Stimulated activated CD4-positive, alpha-beta T cell treated with anti-CD3 and anti-CD28 coated beads, Interleukin-1b, Interleukin-23, amount 100 ng/mL, for 1 hour (primary cell): ENCODE measurements at places on chromosomes 5 and 9.

GRCh38 chr5:172469697-172470096 lies 15.4 kb upstream of the SH3PXD2B start:
- DNase-seq, result no peak

- no peak for DNase-seq
These were observed 220.0 kb downstream of the PBX3 start for GRCh38 chr9:125966959-125967711.

- no peak for DNase-seq
These were observed 228.4 kb upstream of the PPP1R2B start for GRCh38 chr5:156621719-156622118.

- no peak for DNase-seq
These were observed 1829.6 kb upstream of the NUDT12 start for GRCh38 chr5:105392122-105392709.

DNA sequence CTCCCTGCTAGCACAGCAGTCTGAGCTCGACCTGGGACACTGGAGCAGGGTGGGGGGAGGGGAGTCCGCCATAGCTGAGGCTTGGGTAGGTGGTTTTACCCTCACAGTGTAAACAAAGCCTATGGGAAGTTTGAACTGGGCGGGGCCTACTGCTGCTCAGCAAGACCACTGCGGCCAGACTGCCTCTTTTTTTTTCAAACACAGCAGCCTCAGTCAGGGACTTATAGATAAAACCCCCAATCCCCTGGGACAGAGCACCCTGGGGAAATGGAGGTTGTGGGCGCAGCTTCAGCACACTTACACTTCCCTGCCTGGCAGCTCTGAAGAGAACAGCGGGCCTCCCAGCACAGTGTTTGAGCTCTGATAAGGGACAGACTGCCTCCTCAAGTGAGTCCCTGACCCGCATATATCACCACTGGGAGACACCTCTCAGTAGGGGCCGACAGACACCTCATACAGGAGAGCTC lies 151.1 kb upstream of the APC start:
- DNase-seq, result no peak

- no peak for DNase-seq
These were observed 228.8 kb downstream of the SMARCA2 start for GRCh38 chr9:2243666-2244555.

GRCh38 chr9:104556830-104557634 lies 11.9 kb upstream of the OR13C8 start:
- no peak for DNase-seq

- no peak for DNase-seq
These were observed 325.0 kb downstream of the ARRDC3 start for GRCh38 chr5:91058155-91058554.

GRCh38 chr9:88184976-88185375 lies 46.7 kb upstream of the SPATA31C2 start:
- no peak for DNase-seq

DNA sequence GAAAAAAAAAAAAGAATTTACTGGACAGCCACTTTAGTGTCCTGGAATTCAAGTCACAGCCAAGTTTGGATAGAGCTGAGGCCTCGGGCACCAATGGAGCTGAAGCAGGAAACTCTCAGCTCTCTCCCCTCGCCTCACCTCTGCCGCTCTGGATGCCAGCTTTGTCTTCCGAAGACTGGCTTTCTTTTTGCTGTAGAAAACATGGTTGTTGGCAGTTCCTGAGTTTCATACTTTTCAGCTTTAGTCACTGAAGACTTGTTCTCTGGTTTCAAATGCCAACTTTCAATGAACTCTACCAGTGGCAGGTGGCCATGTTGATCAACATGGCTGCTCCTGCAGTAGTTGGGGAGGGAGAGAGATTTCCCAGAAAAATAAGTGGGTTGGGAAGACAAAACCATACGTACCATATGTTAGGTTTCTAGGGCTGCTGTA lies 142.2 kb downstream of the SNX18 start:
- no peak for DNase-seq

DNA sequence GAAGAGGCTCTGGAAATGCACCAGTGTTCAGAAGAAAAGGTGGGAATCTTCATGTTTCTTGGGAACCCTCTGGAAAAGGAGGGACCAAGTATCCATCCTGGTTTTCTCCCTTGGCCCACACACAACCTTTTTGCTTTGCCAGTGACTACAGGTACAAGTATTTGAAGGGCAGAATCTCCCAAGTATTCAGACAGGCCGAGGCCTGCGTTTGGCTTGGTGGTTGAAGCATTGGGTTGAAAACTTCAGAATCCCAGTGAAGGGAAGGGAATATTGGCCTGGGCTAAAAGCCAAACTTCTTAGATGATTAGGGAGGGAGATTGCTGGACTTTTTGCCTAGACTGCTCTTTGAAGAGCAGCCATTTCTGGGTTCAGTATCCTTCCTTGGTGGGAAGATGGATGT lies 71.9 kb downstream of the UBAP1 start:
- no peak for DNase-seq

- DNase-seq, result peak; percentile 21
These were observed 665 bp downstream of the RASA1 start for GRCh38 chr5:87268126-87268969.

- no peak for DNase-seq
These were observed 30.3 kb downstream of the ADCY2 start for GRCh38 chr5:7426284-7426683.

GRCh38 chr5:9251379-9251980 lies 294.4 kb downstream of the SEMA5A start:
- DNase-seq, result no peak

DNA sequence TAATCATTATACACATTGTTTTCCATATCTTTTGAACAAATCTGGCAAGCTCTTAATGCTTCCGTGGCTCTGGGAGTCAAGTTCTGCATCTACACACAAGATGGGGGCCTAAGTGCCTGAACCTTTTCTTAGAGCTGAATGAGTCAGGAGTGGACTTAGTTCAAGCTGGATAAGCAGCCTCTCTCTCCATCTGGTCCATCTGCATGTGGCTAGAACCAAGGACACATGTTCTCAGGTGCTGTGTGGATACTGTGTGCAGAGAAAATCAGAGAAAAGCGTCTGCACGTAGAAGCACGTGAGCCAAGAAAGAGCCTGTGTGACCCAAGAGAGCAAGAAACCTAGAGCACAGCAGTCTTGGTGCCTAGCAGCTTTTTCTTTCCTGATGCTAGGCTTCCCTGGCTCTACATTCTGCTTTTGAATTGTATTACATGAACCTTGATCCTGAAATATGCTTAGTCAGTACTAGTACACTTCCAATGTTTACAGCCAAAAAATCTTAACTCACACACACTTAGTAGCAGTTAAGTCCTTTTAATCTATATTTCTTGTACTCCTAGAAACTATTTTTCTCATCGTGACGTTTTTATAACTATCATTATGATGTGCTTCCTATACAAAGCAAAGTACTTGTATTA lies 1798.9 kb downstream of the MAT2B start:
- DNase-seq, result no peak

GRCh38 chr5:145887217-145887616 lies 14.4 kb upstream of the GRXCR2 start:
- DNase-seq, result no peak

DNA sequence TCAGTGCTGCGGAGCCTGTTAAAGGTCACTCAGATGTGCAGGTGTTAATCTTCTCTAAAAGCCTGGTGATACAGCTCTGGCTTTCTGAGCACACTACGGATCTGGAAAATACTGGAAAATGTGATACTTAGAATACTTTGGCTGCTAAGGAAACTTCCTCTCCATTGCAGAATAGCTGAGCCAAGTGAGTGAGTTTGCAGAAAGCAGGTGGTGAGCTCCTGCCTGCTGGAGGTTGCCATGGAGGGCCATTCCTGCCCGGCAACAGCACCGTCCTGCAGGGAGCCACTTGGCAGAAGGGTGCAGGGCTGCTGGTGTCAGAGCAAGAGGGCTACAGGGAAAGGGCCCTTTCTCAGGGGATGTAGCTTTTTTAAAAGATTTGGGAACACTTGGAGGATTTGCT lies 40.7 kb downstream of the SECISBP2 start:
- no peak for DNase-seq

GRCh38 chr9:8887369-8887768 lies 1087.8 kb upstream of the DMAC1 start:
- no peak for DNase-seq

GRCh38 chr5:122296871-122297270 lies 15.2 kb upstream of the SNCAIP start:
- no peak for DNase-seq

GRCh38 chr9:93134740-93135444 lies 841 bp upstream of the NINJ1 start:
- DNase-seq, result no peak

DNA sequence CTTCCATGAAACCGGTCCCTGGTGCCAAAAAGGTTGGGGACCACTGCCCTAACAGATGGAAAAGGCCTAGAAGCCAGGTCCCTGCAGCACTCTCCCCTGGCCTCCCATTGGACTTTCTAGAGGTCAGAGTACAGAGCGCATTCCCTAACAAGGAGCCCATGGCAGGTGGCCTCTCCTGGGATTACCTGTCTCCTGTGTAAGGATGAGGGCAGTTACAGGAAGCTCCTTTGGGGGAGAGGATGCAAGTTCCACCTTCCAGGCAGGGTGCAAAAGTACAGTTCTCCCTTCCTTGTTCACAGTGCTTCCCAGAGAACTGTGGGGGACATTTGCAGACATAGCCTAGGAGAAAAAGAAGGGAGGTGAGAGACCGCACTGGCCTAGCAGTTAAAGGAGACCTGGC lies 62.4 kb downstream of the SLC36A1 start:
- no peak for DNase-seq

GRCh38 chr5:96516631-96517071 lies 83.6 kb upstream of the PCSK1 start:
- DNase-seq, result no peak

DNA sequence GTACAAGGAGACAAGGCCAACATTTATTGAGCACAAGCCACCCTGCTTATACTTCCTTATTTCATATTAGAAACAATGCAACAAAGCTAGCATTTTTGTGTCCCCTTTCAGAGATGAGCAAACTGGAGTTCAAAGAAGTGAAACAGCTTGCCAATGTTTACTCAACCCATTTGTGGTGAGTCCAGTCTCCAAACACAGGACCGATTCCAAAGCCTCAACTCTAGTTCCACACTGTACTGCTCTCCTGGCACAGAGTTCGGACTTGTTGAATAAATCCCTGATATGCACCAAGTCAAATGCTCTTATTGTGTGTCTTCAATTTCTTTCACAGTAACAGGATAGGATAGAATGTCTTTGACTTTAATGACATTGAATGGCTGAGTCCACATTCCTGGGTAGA lies 604.8 kb upstream of the BRINP1 start:
- DNase-seq, result no peak

- DNase-seq, result no peak
These were observed 29.9 kb downstream of the COL15A1 start for GRCh38 chr9:98973576-98973975.

DNA sequence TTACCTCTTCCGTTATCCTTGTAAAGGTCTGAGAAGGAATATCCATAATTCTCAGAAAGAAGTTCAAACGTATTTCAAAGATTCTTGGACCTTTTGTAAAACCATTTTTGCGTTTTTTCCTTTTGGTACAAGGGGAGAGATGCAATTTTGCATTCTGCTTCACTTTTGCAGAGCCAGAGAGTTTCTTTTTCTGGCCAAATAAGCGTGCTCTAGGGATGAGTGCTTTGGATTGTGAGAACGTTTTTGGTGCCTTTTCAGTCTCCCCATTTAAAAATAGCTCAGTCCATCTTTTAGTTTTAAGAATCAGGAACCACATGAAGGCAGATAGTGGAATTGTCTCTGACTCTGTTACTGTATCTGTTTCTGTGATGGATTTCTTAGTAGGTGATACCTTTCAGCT lies 1.5 kb downstream of the ARHGAP26 start:
- DNase-seq, result no peak
